Omental fat pad (tissue), 4 donors: ENCODE measurements at places on chromosomes 16 and 17. TPM values are rescaled to one million over a fixed set of nuclear protein-coding genes. Genes with fewer than 3 reads are reported as not detected.

- DNase-seq, result no peak
These were observed 14.5 kb upstream of the PRKCA start for GRCh38 chr17:66287911-66288310.

GRCh38 chr17:5533486-5534315, 47.3 kb downstream of the MIS12 start:
- no peak for DNase-seq

GRCh38 chr16:56261656-56262055, 70.4 kb downstream of the GNAO1 start:
- DNase-seq, result no peak

DNA sequence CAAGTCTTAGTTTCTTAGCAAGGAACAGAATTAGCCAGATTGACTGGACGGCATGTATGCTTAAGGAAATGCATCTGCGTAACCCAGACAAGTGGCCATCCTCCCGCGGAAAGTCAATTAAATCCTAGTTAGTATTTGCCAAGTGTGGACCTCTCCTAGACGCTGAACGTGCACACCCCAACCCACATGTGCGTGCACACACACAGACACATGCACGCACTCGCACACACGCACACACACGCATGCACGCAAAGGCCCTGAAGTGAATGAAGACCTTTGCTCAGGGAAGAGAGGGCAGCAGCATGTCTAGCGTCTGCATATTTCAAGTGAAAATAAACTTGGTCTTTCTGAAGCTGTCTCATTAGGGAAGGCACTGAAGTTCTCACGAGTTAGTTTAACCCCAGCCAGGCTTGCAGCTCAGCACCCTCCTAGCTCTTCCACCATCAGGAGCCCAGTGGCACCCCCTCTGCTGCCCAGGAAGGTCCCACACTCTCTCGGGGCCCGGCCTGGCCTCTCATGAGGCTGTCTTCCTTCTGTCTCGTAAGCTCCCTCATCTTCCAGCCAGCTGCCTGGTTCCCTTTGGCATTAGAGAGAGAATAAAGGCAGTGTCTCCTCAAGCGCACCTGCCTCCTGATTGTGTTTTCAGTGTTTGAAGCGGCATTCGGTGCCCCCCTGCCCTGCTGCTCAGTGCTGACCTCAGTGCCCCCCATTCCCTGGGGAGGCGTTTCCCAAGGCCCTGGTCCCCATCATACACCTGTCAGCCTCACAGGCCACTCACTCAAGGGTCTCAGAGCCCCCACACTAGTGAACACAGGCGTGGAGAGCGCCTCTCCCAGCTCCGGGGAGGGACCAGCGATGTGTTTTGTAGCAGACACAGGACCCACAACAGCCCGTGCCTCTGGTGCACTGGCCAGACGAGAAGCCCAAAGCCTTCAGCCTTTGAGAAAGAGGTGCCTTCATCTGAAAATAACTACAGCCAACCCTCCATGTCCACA, 52.2 kb upstream of the CHMP6 start:
- no peak for DNase-seq

The KRTAP4-4 gene
- total RNA-seq, result not detected

- no peak for DNase-seq
These were observed 8.6 kb downstream of the CES4A start for GRCh38 chr16:66996983-66997358.

The PRKCB gene
- 15.5 TPM for total RNA-seq

- DNase-seq, result no peak
These were observed 1.4 kb upstream of the ABR start for GRCh38 chr17:1180958-1181752.

DNA sequence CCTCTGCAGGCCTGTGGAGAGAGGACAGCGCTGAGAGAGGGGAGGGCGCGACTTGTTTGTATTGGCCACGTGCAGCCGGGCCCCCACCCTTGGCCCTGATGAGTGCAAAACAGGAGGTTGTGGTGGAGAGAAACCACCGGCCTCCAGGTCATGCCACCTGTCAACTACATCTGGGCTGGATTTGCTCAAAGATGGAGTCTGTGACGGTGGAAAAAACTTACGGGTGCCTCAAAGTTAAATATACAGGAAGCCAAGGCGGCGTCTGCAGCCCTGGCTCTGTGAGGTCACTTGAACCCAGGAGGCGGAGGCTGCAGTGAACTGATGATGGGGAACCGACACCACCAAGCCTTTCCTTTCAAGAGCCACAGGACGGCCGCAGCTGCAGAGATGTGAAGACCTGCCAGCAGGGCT, 15.7 kb downstream of the C16orf74 start:
- DNase-seq, result no peak

The KRT31 gene
- not detected for total RNA-seq

GRCh38 chr16:88719933-88720296, 13.6 kb downstream of the CTU2 start:
- no peak for DNase-seq

The MT1A gene
- total RNA-seq, result 1,854 TPM

DNA sequence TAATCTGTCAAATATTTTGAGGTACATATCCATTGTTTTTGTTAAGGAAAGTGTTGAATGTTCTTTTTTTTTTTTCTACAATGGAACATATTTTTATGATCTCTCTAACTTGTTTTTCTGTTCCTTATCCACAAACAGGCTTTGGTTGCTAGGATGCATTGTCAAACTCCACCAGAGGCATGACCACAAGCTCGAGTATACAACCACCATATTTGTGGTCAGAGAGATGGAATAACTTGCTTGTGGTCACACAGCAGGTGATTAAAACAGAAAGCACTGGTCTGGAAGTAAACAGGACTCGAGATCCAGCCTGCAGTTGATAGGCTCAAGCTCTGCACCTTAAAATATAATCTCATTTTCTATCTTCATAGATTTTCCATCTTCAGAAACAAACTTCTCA, 105.8 kb upstream of the ADAMTS18 start:
- DNase-seq, result no peak

DNA sequence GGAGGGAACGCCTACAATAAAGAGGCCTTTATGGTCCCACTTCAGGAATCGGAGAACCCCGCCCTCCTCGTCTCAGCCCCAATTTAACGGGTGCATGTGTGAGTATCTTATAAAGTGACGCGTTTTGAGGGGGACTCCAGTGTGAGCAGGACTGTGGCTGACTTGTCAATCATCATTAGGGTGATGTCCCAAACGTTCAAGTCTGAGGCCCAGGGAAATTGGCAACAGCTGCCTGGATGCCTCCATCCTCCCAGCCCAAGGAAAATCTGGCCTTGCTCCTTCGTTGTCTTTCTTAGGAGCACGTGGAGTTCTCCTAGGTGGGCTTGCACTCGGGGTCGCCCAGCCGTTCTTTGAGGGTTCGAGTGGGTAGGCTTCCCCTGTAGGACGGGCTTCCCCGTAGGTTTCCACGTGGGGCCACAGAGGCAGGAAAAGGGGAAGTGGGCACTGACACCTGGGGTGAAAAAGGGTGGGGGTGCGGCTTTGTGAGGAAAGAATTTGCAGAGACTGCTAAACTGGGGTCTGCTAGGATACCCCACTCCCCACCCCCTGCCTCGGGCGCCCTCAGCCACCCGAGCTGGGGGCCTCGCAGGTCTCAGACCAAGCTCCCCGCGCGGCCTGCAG, 561 bp upstream of the HERPUD1 start:
- DNase-seq, result no peak

DNA sequence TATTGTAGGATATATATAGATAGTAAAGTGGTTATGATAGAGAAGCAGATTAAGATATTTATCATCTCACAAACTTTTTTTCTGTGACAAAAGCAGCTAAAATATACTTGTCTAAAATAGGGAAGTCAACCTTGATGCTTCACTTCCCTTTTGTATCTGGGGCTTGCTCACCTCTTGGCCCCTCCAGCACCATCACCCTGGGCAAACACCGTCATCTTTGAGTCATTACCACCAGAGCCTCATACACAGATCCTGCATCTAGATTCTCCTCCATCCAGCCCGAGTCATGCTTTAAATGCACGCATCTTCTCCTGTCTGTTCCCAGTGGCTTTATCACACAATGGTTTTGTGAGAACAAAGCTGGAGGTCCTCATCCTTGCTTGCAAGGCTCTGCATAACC, 1062.7 kb upstream of the EEF2KMT start:
- no peak for DNase-seq

The TMEM208 gene
- 36.6 TPM for total RNA-seq
